ENCODE measurements at places on chromosomes 1 and 21.

DNA sequence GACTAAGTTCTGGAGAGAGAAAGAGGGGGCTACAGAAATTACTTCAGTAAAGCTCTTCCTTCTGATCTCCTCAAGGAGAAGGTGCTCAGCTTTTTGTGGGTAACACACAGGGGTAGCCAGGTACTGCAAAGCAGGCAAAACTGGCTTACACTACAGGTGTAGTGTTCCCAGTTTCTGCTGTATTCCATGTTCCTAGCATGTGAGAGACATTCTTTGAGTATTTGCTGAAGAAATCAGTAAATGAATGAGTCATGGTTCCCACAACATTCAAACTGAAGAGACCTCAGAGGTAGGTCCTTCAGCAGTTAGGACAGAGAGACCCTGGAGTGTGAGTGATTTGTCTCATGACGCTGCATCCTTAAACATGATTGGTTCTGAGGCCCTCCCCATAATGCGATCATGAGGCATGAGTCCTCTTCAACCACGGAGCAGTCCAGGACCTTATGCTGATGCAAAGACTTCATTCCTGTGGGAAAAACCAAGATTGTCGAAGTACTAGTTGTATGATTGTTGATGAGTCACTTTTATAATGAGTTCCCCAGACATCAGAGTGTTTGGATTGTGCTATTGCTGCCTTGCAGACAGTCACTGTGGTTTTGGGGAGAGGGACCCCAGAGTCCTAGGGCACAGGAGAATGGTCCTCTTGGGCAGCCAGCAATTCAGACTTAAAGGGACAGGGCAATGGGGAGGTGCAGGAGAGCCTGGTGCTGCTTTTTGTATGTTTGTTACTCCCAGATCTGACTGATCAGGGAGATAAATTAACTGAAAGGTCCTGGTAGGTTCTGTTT, 2.7 kb upstream of the OR10J4 start:
- no peak for DNase-seq

DNA sequence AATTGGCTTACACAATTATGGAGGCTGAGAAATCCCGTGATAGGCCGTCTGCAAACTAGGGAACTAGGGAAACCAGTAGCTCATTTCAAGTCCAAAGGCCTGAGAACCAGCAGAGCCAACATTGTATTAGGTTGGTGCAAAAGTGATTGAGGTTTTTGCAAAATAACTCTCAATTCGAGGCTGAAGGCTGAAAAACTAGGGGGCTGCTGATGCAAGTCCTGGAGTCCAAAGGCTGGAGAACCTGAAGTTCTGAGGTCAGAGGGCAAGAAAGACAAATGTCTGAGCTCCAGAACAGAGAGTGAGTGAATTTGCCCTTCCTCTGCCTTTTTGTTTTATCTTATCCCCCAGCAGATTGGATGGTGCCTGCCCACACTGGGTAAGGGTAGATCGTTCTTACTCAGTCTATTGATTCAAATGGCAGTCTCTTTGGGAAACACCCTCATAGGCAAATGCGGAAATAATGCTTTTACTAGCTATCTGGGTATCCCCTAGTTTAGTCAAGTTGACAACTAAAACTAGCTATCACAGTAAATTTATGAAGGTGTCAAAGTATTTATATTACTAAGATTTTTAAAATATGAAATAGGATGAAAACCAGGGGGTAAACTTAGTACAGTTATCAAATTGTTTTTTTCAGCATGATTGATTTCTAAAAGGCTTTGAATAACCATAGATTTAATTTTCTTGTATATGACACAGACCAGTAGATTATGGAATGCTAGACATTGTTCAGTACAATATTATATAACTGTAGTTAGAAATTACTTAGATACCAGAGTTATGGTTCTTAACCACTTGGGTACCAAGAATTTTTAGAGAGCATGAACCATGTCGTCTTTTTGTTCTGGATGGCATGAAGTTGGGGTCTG, 15.4 kb downstream of the RABGAP1L start:
- no peak for DNase-seq

GRCh38 chr1:205444931-205445645, 10.8 kb downstream of the BLACAT1 start:
- DNase-seq = no peak

- DNase-seq = no peak
These were observed 2.9 kb downstream of the SHISA4 start for GRCh38 chr1:201891451-201892045.

DNA sequence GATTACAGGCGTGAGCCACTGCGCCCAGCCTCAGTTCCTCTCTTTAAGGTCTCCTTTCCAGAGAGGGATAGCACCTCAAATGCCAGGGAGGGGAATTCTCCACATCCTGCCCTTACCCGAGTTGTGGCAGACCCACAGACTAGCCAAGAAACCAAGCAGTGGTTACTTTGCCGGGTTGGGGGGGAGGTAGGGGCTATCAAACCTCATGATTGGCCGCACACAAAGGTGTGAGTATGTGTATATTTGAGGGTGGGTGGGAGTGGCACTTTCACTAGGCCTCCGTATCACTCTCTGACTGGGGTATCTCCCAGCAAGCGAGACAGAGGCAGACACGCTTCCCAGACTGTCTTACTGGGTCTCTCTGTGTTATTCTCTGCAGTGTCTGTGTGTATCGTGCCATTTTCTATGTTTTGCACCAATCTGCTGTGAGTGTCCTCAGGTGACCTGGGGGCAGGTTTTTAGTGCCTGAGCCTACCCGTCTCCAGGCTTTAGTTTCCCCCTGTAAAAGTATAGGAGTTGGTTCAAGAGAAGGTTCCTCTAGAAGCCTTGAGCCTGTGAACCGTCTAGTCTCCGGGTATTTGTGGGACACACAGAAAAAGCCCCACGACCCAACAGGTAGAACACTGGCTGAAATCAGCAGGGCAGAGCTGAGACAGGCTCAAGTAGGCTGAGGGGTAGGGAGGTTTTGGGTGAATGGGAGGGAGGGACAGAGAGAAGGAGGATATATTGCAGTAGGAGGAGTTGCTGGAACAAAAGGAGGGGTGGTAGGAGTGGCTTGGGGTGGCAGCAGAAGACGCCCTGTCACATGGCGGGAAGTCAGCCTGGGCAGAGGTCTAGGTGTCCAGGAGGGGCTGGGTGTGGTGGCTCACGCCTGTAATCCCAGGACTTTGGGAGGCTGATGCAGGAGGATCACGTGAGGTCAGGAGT, 10.3 kb downstream of the LMNA start:
- no peak for DNase-seq

- DNase-seq = no peak
These were observed 14.3 kb upstream of the ETV3 start for GRCh38 chr1:157152510-157152909.

GRCh38 chr21:42513151-42513984, at the start of gene SLC37A1:
TSS of gene SLC37A1 (plus strand) at chr21:42513852. CDS start at chr21:42518455, 4,603 bp downstream.
- DNase-seq = no peak

- no peak for DNase-seq
These were observed 6.5 kb upstream of the ITGB2 start for GRCh38 chr21:44927259-44927586.

DNA sequence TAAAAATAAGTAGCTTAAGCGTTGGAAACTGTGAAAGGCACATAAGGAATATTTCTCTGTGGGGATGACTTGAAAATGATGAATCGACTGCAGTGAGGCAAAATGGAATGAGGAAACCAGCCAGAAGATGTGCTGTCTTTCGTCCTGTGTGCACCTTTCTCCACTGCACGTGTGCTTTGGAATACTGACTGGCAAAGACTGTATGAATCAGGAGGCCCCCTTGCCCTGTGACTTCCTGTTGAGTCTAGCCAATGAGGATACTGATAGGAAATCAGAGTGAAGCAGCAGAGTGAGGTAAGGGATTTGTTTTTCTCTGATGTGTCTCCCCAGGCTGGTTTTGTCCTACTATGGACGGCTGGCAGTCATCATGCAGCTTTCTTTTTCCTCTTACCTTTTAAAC, 118.2 kb upstream of the ADGRL4 start:
- DNase-seq = no peak

- no peak for DNase-seq
These were observed 129.0 kb upstream of the TMPRSS2 start for GRCh38 chr21:41636636-41637630.

- no peak for DNase-seq
These were observed 5.0 kb downstream of the JMJD4 start for GRCh38 chr1:227729881-227730629.

DNA sequence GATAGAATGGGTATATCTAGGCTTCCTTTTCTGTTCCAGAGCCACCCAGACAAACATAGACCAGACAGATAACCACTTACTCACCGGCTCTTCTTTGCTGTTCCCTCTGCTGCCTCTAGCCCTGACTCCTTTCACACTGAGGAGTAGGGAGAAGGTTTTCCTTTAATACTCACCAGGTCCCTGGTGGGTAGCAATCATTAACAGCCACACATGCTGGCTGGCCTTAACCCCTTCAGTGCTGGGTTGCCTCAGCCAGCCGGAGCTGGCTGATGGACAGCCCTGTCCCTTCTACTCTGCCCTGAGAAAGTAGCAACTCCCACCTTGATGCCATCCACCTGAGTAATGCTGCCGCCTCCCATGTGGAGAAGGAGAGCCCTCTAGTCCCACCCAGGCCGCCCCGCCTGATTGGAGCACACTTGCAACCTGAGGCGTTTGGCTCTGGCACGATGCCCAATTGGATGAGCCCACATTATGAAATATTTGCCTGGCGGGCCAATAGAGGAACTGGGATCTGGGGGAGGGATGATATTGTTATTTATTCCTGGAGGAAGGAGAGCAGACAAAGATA, 71.6 kb downstream of the PLEKHA6 start:
- DNase-seq = no peak

GRCh38 chr1:61756773-61757172, 14.5 kb downstream of the PATJ start:
- no peak for DNase-seq

GRCh38 chr1:212749821-212750535, 41.6 kb downstream of the NSL1 start:
- DNase-seq = peak; percentile 47

DNA sequence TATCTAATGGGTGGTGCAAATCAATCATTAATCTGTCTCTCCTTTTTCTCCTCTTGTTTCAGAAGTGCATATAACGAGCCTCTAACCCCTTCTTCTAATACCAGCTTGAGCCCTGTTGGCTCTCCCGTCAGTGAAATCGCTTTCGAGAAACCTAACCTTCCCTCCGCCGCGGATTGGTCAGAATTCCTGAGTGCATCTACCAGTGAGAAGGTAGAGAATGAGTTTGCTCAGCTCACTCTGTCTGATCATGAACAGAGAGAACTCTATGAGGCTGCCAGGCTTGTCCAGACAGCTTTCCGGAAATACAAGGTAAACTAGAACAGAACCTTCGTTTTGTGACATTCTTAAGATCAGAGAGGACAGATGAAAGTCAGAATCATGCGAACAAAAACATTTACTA, 25.3 kb upstream of the VAMP3 start:
- DNase-seq = no peak

GRCh38 chr1:9784508-9785133, 39.1 kb downstream of the CLSTN1 start:
- DNase-seq = no peak

DNA sequence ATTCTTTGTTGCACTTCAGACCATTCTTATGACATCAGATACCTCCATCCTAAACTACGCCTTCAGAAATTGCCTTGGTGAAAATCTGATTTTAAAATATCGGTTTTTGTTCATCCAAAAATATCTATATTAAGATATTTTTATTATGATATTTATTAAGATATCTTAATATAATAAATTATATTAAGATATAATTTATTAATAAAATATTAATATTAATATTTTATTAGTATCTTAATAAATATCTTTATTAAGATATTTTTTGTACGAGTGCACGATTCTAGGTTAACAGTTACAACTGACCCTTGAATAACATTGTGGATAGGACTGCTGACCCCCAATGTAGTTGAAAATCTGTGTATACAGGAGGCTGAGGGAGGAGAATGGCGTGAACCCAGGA, 20.9 kb downstream of the PADI4 start:
- no peak for DNase-seq

GRCh38 chr1:201277441-201277840, 5.9 kb upstream of the PKP1 start:
- DNase-seq = no peak

DNA sequence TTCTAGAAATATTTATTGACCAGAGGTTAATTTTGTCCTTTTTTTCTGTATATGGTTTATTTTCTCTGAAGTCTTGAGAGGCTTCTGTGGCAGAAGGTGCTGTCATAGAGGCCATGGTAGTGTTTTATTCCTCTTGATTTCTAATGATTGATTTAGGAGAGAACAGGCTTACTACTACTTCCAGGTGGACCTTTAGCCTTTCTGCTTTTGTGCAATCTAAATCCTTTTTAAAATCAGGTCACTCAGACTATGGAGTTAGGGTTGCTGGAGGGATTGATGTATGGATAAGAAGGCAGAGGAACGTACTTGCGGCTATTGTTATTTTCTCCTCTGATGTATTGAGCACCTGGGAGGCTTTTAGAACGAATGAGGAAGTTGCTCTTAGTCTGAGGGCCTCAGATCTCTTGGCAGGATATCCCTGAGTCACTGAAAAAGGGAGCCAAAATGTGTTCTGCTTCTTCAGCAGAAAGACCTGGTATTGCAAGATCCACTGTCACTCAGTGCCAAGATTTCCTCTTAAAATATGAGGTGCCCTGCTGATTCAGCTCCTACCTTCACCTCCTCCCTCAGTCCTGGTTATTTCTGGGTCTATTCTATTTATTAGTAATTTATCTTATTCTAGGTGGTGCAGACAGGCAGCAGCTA, 277.4 kb downstream of the ZNF648 start:
- no peak for DNase-seq

GRCh38 chr1:224329484-224329841, 509 bp downstream of the NVL start:
- DNase-seq = no peak

GRCh38 chr1:63983391-63984256, 209.8 kb downstream of the ROR1 start:
- no peak for DNase-seq

DNA sequence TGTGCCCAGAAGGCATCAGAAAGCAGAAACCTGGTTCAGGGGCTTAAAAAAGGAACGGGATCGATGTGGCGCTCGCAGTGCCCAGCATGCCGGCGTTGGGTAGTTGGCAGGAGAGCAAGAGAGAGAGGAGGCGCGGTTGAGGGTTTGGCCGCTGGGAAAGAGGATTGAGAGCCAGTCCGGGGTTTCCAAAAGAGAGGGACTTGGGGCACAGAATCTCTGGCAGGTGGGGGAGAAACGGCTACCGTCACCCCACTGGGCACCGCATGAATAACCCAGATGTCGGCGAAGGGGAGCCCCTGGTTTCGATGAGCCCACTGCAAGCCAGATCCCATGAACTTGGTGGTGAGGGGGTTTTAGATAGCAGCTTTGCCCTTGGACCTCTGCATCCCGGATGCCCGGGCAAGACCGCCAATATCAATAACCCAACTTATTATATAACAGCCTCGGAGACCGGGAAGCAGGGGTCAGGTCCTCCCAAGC, 60.4 kb upstream of the ACOT11 start:
- DNase-seq = peak; percentile 13

GRCh38 chr21:33290441-33290840, 24.3 kb downstream of the IL10RB start:
- peak; percentile 93 for DNase-seq

GRCh38 chr1:112618114-112618720, 724 bp downstream of the ST7L start:
- no peak for DNase-seq

- no peak for DNase-seq
These were observed 447.0 kb upstream of the PKN2 start for GRCh38 chr1:88237058-88237457.

GRCh38 chr1:24547195-24547594, 8.7 kb upstream of the NCMAP start:
- no peak for DNase-seq
